WTC11 (cell line): ENCODE measurements at places on chromosomes 16 and 17. TPM values are rescaled to one million over a fixed set of nuclear protein-coding genes. Genes with fewer than 3 reads are reported as not detected.

- H3K27me3 ChIP-seq = peaks cover 3% of the 10 kb centered on the region
- no peak overlapping the region for H3K4me3 ChIP-seq
- DNase-seq = no peak
These were observed 27.4 kb upstream of the KDM6B start for GRCh38 chr17:7806587-7806986.

DNA sequence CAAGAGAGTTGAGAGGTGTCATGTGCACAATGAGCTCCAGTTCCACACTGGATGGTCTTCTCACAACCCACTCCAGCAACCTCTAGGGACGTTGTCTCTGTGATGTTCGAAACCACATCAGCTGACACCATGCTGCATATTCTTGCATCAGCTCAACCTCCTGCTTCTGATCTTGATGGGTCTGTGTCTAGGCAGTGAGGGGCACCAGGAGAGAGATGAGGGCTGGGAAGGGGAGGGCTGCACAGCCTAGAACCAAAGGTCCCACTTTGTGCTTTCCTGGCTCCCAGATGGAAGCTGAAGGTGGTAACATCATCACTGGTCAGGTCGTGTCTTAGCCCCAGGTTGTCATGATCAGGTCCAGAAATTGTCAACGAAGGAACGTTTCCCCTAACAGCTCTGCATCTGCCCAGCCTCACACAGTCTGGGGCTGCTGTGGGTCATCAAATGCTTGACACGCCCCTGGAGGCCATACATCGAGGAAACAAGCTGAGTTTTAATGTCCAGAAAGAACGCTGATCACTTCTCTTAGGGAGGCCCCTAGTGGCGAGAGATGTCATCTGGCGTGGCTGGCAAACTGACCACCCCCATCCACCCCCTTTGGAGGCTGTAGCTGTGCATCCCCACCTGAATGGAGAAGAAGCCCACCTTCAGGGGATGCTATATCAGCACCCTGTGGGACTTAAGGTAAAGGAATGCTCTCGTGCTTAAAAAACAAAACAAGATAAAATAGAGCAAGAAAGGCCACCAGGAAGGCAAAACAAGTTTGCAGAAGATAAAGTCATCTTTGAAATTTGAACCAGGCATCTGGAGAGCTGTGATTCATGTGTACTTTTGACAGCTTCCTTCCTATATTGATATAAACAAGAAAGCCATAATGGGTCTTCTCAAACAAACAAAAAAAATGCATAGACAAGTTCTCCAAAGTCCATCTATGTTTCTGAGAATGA lies 58.3 kb downstream of the WIPI1 start:
- peak; percentile 75 for DNase-seq
- H3K4me3 ChIP-seq = no peak overlapping the region
- peaks cover 6% of the 10 kb centered on the region for H3K36me3 ChIP-seq
- H3K27me3 ChIP-seq = no peaks in the 10 kb centered on the region; the same call in 1 of the 2 replicates
- peaks cover 28% of the 10 kb centered on the region for H3K4me1 ChIP-seq
- no peak overlapping the region for H3K27ac ChIP-seq

GRCh38 chr17:58606934-58607333 lies 84.9 kb downstream of the TEX14 start:
- no peak for DNase-seq
- H3K27me3 ChIP-seq = peaks cover 7% of the 10 kb centered on the region; the same call in 1 of the 2 replicates
- H3K4me3 ChIP-seq = no peak overlapping the region
- no peaks in the 10 kb centered on the region for H3K36me3 ChIP-seq
- peaks cover 5% of the 10 kb centered on the region for H3K4me1 ChIP-seq

DNA sequence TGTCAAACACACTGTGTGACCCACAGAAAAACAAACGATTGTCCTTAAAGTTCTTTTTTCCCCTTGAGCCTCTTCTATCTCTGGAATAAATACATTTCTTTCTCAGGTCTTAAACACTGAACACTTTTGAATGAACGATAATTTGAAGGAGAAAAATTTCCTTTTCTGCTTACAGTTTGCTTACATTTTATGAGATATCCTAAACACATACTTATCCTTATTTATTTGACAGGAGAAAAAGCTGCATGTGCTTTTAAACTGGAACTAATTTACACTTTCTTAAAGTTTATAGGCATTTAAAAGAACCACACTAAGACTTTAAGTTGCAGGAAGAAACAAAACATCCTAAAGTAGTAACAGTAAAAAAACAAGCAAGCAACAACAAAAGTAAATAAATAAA lies 4.7 kb upstream of the IGF2BP1 start:
- no peaks in the 10 kb centered on the region for H3K36me3 ChIP-seq
- H3K27ac ChIP-seq = peak overlapping the region; percentile 89
- H3K27me3 ChIP-seq = no peaks in the 10 kb centered on the region
- DNase-seq = no peak
- no peak overlapping the region; the same call in 1 of the 2 replicates for H3K4me3 ChIP-seq

DNA sequence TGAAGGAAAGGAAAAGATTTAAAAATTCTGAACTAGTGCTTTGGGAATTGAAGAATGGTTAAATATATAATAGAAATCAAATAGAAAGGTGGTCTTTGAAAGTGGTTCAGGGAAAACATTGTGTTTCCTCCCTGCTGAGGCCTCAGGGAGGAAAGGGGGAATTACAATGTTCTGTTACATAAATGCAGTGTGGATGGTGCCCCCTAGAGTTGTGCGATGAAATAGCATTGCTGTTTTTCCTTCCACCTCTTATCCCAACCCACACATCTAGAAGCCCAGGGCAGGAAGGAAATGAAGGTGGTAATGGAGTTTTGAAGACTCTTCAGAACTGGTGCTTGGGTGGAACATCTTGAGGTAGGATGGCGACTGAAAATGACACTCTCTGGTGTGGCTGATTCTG lies 6.4 kb upstream of the TOX3 start:
- peaks cover 51% of the 10 kb centered on the region for H3K27me3 ChIP-seq
- DNase-seq = peak; percentile 17
- peaks cover 6% of the 10 kb centered on the region for H3K36me3 ChIP-seq

GRCh38 chr17:7748076-7748775 lies 30.7 kb downstream of the DNAH2 start:
- H3K4me3 ChIP-seq = no peak overlapping the region
- no peak overlapping the region for H3K27ac ChIP-seq
- H3K27me3 ChIP-seq = peaks cover 2% of the 10 kb centered on the region; the same call in 1 of the 2 replicates
- DNase-seq = no peak

DNA sequence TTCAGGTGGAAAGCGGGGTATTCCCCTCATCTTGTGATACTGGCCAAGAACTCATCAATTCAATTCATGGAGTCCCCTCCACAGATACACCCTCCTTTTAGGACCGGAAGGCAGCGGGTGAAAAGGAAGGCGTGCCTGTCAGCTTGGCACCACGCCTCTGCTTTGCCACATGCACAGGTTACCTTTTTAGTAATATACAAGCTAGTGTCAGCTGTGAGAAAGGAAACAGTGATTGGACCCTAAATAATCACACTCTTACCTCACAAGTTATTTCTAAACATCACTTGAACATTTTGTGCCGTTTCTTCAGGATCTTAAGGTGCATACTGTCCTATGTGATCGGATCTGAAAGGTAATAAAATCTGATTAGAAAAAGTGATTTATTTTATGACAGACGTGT lies 15.7 kb downstream of the ZDHHC7 start:
- peaks cover 35% of the 10 kb centered on the region for H3K36me3 ChIP-seq
- no peak for DNase-seq
- H3K27ac ChIP-seq = no peak overlapping the region

DNA sequence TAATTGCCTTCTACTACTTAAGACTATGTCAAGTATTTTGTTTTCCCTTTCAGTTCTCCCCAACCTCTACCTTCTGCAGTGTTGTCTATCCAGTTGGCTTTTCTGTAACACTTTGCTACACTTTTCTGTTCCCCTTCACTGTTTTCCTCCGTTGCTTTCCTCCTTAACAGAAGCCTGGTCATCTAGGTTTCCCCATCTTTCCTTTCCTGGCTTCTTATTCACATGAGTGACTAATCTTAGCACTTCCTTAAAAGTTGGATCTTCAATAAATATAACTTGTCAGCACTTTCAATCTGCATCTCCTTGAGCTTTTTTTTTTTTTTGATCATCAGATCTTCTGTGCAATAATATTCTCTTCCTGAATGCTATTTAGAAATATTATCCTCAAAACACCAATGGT lies 2.8 kb upstream of the SLFN11 start:
- no peak overlapping the region for H3K27ac ChIP-seq
- H3K4me1 ChIP-seq = peaks cover 14% of the 10 kb centered on the region
- H3K27me3 ChIP-seq = peaks cover 87% of the 10 kb centered on the region
- DNase-seq = no peak
- H3K36me3 ChIP-seq = 0 out of 2 replicates have a peak, but pooled peaks cover 2% of the 10 kb centered on the region
- no peak overlapping the region for H3K4me3 ChIP-seq

GRCh38 chr16:75105306-75106061 lies 11.1 kb downstream of the LDHD start:
- H3K4me3 ChIP-seq = no peak overlapping the region
- H3K4me1 ChIP-seq = peaks cover 28% of the 10 kb centered on the region
- peak overlapping the region; percentile 70 for H3K27ac ChIP-seq
- no peak for DNase-seq

- H3K4me3 ChIP-seq = peak overlapping the region; percentile 11
- no peaks in the 10 kb centered on the region for H3K36me3 ChIP-seq
- DNase-seq = no peak
- H3K27me3 ChIP-seq = peaks cover 8% of the 10 kb centered on the region
These were observed 10.4 kb downstream of the GALK1 start for GRCh38 chr17:75754378-75755204.

DNA sequence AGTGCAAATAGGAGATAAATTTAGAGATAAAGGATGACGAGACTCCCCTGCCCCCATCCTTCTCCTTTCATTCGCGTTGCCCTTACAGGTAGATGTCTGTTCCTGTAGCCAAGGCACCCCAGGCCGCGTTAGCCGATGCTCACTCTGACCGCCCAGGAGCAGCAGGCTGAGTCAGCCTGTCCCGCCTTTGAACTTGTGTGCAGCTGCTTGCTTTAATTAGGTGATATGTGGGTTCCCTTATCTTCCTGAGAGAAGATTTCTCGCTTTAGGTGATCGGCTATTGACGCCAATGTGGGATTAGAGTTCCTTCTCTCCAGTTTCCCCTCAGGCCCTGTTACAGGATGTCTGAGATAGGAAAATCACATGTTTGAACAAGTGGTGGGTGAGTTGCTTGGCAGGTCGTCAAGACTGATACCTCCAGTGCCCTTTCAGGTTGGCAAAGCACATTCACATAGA lies 119.5 kb downstream of the MSI2 start:
- no peak overlapping the region for H3K4me3 ChIP-seq
- no peaks in the 10 kb centered on the region for H3K27me3 ChIP-seq
- peaks cover 33% of the 10 kb centered on the region for H3K4me1 ChIP-seq
- no peak for DNase-seq
- H3K27ac ChIP-seq = peak overlapping the region; percentile 54; the same call in 1 of the 2 replicates
- peaks cover 25% of the 10 kb centered on the region for H3K36me3 ChIP-seq

DNA sequence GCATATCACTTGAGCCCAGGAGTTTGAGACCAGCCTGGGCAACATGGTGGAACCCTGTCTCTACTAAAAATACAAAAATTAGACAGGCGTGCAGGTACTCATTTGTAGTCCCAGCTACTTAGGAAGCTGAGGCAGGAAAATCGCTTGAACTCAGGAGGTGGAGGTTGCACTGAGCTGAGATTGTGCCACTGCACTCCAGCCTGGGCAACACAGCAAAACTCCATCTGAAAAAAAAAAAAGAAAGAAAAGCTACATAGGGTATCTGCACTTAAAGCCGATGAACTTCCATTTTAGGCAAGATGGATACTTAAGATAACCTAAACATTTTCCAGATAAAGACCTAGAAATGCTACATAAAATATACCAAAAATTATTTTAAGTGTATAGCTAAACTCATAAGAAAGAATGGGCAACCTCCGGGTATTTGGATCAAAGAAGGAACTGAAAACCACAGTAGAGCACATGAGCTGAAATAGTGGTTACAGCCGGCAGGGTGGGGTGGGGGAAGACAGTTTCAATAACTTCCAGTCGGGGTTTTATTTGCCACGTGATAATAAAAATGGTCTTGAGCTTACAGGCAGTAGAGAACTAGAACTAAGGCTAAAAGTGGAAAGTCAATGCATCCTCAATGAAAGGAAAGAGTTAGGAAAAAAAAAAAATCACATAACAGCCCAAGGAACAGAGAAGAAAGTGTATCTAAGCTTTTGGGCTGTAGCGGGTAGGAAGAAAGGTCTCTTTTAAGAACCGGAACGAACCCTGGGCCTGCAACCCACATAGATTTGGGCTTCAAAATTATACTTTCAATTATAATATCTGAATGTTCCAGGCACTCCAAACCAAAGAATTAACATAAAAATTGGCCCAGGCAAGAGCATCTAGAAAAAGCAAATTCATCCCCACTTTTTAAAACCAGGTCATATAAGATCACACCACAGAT lies 53.1 kb downstream of the CFDP1 start:
- DNase-seq = no peak
- H3K27me3 ChIP-seq = no peaks in the 10 kb centered on the region
- H3K27ac ChIP-seq = peak overlapping the region; percentile 50
- peaks cover 9% of the 10 kb centered on the region for H3K36me3 ChIP-seq
- H3K4me1 ChIP-seq = peaks cover 17% of the 10 kb centered on the region

- no peaks in the 10 kb centered on the region for H3K36me3 ChIP-seq
- no peak for DNase-seq
- no peak overlapping the region for H3K4me3 ChIP-seq
- H3K4me1 ChIP-seq = peaks cover 14% of the 10 kb centered on the region
- no peak overlapping the region for H3K27ac ChIP-seq
These were observed 10.6 kb downstream of the ADCY7 start for GRCh38 chr16:50276801-50277555.

- no peak overlapping the region for H3K4me3 ChIP-seq
- peak overlapping the region; percentile 82 for H3K27ac ChIP-seq
- peaks cover 36% of the 10 kb centered on the region for H3K4me1 ChIP-seq
- no peak for DNase-seq
- peaks cover 24% of the 10 kb centered on the region for H3K36me3 ChIP-seq
These were observed 7.2 kb upstream of the TBKBP1 start for GRCh38 chr17:47686664-47687327.

- DNase-seq = no peak
- peaks cover 17% of the 10 kb centered on the region for H3K27me3 ChIP-seq
- no peak overlapping the region for H3K4me3 ChIP-seq
- no peaks in the 10 kb centered on the region for H3K36me3 ChIP-seq
These were observed 16.7 kb upstream of the IRF8 start for GRCh38 chr16:85882181-85882810.

- DNase-seq = no peak
- no peak overlapping the region for H3K4me3 ChIP-seq
- H3K4me1 ChIP-seq = no peaks in the 10 kb centered on the region
- peak overlapping the region; percentile 65; the same call in 1 of the 2 replicates for H3K27ac ChIP-seq
These were observed 6.1 kb upstream of the SERPINF2 start for GRCh38 chr17:1736348-1737281.

- H3K27me3 ChIP-seq = no peaks in the 10 kb centered on the region
- H3K36me3 ChIP-seq = no peaks in the 10 kb centered on the region; the same call in 1 of the 2 replicates
- H3K4me3 ChIP-seq = no peak overlapping the region
- H3K27ac ChIP-seq = no peak overlapping the region
- peaks cover 50% of the 10 kb centered on the region for H3K4me1 ChIP-seq
These were observed 18.8 kb downstream of the ADORA2B start for GRCh38 chr17:15963670-15964110.

GRCh38 chr17:43171586-43172487 lies 823 bp downstream of the NBR1 start:
- no peaks in the 10 kb centered on the region for H3K27me3 ChIP-seq
- no peaks in the 10 kb centered on the region; the same call in none of the 2 replicates for H3K4me1 ChIP-seq
- peaks cover 4% of the 10 kb centered on the region; the same call in 1 of the 2 replicates for H3K36me3 ChIP-seq
- no peak overlapping the region for H3K27ac ChIP-seq

Gene TAC4
- not detected in 3 replicates for total RNA-seq

Gene DLX3
- total RNA-seq = 0.44 to 0.78 TPM (median 0.74 TPM) in 3 replicates

Gene ALDH3A1
- 0.35 to 1.1 TPM (median 0.53 TPM) in 3 replicates for total RNA-seq

Gene TUBB3
- 150 to 209 TPM (median 163 TPM) in 3 replicates for total RNA-seq

Gene RAPGEFL1
- 19.9 to 23.0 TPM (median 19.9 TPM) in 3 replicates for total RNA-seq

Gene SLC12A3
- total RNA-seq = 0.05 to 0.09 TPM in 2 of 3 replicates, not detected in the other

Gene MT1M
- 4.5 to 4.8 TPM (median 4.7 TPM) in 3 replicates for total RNA-seq

Gene SLC5A10
- 0.09 TPM in 1 of 3 replicates, not detected in the others for total RNA-seq

Gene PPL
- 28.5 to 29.6 TPM (median 28.7 TPM) in 3 replicates for total RNA-seq

Gene WNT9B
- 0.41 to 0.87 TPM (median 0.44 TPM) in 3 replicates for total RNA-seq

Gene ARL4D
- 11.9 to 13.4 TPM (median 13.0 TPM) in 3 replicates for total RNA-seq

Gene MYH8
- not detected in 3 replicates for total RNA-seq

Gene KRTAP2-2
- not detected in 3 replicates for total RNA-seq

Gene KDM6B
- total RNA-seq = 13.2 to 16.1 TPM (median 15.8 TPM) in 3 replicates

Gene CA7
- 1.4 to 2.2 TPM (median 1.6 TPM) in 3 replicates for total RNA-seq

Gene PIGS
- total RNA-seq = 50.6 to 55.0 TPM (median 54.6 TPM) in 3 replicates
